ENCODE measurements at places on chromosomes 4 and X.

DNA sequence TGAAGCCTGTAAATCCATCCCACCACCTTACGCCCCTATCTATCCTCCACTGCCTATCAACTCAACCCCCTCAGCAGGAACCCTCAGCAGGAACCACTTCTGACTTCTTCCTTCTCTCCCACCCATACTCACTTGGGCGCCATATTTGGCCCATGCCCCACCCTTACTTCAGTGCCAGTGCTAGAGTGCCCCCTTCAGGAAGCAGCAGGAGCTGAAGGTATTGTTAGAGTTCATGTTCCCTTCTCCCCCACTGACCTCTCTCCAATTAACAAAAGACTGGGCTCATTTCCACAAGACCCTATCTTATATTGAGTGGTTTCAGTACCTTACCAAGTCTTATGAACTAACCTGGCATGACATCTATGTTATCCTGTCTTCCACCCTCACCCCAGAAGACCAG lies 363.1 kb upstream of the SLIT2 start:
- no peak for DNase-seq

DNA sequence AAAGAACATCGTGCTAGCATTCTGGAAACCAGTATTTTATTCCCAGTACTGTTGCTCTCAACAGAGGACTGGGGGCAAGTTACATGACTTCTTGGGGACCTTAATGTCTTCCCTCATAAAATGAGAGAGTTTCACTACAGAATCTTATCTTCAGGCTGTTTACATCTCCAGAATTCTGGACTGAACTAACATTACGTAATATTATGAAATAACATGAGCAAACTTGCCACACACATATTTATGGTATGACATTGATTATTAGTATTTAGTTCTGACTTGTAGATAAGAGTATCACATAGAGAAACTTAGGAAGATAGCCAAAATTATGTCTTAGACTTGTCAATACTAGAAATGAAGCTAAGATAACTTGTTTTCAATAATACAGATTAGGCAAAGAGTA lies 68.0 kb downstream of the NFKB1 start:
- DNase-seq = no peak

DNA sequence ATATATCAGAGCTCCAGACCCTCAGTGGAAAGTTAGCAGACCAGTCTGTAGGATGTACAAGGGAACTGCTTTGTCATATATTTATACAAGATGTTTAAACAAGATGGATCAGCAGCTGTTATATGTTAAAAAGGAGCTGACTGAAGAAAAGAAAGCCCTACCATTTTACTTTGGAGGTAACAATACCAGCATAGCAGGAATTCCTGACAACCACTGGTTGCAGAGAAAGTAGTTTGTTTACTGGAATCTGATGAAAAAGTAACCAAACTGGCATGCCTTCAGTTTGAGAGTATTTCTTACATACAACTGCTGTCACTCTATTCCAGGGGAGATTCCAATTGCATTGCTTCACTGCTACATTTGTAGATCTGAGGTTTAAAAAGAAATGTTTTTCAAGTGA lies 49.5 kb upstream of the GABRQ start:
- no peak for DNase-seq

DNA sequence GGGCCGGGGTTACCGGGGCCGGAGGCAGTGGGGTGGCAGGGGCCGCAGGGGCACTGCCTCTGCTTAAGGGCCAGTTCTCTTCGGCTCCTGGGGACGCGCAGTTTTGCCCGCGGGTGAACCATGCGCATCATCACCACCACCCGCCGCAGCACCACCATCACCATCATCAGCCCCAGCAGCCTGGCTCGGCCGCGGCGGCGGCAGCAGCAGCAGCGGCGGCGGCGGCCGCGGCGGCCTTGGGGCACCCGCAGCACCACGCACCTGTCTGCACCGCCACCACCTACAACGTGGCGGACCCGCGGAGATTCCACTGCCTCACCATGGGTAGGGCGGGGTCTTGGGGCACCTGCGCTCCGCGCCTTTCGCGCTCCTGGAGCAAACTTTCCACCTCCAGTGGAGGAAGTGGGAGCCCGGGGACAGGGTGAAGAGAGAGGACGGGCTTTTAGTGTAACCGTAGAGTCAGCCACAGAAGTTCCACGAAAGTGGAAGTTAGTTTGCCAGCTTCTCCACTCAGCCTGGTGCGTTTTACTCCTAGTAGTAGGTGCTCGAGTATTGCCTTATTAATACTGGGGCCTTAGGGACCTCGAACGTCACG lies 729 bp downstream of the GSX2 start:
- DNase-seq = no peak

GRCh38 chr4:145099653-145100052 lies 1.5 kb downstream of the ABCE1 start:
- peak; percentile 63 for DNase-seq

GRCh38 chrX:134735015-134735414 lies 76.7 kb upstream of the PLAC1 start:
- DNase-seq = no peak

DNA sequence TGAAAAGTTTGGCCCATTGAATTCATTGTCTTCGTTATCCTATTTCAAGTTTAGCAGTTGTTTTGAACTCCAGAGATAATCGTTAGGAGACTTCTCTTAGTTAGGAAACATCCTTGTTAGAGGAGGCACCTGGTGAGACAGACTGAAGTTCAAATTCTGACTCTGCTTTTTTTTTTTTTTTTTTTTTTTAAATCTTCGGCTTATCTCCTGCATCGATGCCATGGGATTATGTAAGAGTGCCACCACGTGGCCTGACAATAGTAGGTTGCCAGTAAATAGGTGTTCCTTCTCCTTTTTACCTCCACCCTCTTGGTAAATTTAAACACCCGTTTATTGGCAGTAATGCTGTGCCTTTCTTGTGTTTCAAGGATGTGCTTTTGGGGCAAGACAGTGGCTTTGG lies 149.3 kb downstream of the SOWAHB start:
- DNase-seq = no peak

GRCh38 chr4:138158746-138159297 lies 83.3 kb downstream of the SLC7A11 start:
- no peak for DNase-seq

- peak; percentile 71 for DNase-seq
These were observed 73.0 kb upstream of the PJA1 start for GRCh38 chrX:69238114-69238886.

DNA sequence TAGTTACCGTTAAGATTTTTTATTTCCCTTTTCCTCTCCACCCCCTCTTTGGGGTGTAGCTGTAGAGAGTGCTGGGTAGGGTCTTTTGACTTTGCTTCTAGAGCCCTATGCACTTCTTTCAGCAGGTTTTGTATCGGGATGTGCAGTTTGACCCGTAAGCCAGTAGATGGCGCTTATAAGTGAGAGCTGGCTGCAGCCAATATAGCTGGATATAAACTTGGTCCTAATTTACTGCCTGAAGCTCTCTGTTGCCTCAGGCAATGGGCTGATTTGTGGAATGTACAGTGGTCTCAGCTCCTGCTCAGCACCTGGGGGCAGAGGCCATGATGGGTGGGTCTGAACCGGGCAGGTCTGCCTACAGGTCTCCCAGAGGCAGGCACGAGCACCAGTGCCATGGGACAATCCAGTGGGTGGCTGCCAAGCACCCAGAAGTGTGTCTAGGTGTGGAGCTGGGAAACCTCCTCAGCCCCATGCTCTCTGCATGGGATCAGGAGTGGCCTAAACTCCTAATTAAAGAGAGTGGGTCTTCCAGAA lies 146.5 kb downstream of the SPANXN1 start:
- no peak for DNase-seq

DNA sequence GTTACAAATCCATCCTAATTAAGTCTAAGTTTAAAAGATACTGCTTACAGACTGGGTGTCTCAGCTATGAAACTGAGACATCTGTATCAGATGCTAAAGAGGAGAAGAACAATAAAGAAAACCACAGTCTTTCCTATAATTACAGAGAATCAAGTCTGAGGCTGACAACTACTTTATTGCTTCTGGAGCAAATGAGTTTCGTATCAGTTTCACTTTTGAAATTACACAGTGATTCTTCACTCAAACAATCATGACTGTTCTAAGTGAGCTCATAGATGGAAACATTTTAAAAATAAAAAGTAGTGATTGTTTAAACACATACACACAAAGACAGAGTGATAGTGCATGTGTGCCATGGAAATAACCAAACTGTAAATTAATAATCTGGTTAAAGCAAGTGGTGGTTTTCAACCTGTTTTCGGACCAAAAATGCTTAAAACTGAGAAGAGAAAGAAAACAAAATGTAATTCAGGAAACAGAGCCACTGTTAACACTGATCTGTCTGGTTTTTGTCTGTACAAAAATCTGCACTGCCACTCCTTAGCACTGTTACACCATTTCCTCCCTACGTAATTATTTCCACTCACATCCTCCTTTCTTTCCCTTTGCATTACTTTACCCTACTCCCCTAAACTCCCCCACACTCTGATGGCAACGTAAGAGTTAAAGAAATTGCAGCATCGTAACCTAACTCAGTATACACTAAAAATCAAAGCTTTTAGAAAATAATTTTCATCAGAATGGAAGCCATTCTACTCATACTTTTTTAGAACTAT lies 12.5 kb downstream of the RFC1 start:
- peak; percentile 71 for DNase-seq

DNA sequence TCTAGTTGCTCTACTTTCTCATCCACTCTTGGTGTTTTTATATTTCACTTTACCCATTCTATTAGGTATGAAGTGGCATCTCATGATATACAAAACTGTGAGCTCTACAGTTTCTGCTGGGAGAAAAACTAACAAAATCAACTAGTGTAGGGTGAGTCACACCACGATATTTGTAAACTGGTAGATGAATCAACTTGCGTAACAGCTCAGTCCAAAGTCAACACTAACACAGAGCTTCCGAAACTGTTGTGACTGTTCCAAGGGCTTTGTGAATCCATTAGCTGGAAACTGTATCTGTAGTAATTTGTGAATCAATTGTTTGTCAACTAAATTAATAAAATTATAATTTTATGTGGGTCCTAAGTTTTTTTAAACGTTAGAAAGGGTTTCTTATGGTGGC lies 119.8 kb upstream of the TSPAN5 start:
- DNase-seq = no peak

DNA sequence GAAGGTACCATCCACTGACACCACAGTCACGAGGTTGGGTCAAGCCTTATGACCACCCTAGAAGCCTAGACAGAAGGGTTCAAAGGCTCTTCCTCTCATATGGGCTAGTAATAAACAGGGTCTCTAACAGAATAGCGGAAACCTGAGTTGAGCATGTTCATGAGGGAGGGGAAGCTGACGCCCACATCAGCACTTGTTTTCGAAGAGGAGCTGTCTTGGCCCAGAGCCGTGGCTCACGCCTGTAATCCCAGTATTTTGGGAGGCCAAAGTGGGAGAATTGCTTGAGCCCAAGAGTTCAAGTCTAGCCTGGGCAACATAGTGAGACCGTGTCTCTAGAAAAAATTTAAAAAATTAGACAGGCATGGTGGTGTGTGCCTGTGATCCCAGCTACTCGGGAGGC lies 21.5 kb upstream of the TMSB4X start:
- no peak for DNase-seq

DNA sequence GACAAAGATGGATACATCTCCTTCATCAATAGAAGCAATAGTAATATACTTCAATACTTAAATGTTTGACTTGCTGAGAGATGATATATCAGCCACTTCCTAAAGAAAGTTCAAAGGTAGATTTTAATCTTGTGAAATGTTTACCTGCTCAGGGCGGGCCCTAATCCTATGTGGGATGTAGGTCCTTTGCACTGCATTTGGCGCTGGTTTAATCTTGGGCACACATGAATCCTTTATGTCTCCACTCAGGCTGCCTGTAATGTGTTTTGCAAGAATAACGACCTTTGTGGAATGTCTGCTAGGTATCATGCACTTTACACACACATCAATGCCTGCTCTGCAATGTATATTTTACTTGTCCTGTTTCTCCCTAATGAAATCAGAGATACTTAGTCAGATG lies 368.7 kb downstream of the GBA3 start:
- DNase-seq = no peak

DNA sequence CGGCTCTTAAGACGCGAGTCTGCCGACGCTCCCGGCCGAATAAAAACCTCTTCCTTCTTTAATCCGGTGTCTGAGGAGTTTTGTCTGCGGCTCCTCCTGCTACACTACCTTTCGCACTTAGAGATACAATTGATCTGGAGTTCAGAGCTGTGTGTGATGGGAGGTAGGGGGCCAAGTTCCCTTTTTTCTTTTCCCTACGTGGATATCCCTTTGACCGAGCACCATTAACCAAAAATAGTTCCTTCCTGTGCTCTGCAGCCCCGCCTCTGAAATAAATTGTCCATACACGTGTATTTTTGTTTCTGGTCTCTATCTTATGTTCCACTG lies 555 bp upstream of the PGM2 start:
- DNase-seq = peak; percentile 57

- peak; percentile 3 for DNase-seq
These were observed 247.9 kb upstream of the EPHA5 start for GRCh38 chr4:65918212-65918611.

DNA sequence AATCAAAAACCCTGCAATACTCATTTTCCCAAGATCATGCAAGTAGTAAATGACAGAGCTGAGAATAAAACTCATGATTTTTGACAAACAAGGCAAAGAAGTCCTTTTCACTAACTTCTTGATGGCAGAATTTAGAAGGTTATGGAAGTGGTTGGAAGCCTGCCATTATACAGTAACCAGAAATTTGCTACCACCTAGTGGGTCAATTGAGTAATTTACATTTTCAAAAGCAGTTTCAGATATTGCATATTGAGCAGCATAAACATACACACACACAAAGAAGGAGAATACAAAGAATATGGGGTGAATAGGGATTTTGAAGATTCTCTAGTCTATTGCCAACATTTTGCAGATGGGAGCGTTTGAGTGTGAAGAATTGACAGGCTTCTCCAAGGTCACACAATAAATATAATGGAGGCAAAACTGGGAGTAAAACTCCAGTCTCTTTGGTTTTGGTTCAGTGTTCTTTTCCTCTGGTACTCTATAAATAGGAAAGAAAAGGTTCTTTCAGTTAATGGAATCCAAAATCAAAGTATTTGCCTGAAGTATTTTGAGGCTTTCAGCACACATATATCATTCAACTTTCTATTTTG lies 70.2 kb downstream of the GC start:
- DNase-seq = peak; percentile 59

DNA sequence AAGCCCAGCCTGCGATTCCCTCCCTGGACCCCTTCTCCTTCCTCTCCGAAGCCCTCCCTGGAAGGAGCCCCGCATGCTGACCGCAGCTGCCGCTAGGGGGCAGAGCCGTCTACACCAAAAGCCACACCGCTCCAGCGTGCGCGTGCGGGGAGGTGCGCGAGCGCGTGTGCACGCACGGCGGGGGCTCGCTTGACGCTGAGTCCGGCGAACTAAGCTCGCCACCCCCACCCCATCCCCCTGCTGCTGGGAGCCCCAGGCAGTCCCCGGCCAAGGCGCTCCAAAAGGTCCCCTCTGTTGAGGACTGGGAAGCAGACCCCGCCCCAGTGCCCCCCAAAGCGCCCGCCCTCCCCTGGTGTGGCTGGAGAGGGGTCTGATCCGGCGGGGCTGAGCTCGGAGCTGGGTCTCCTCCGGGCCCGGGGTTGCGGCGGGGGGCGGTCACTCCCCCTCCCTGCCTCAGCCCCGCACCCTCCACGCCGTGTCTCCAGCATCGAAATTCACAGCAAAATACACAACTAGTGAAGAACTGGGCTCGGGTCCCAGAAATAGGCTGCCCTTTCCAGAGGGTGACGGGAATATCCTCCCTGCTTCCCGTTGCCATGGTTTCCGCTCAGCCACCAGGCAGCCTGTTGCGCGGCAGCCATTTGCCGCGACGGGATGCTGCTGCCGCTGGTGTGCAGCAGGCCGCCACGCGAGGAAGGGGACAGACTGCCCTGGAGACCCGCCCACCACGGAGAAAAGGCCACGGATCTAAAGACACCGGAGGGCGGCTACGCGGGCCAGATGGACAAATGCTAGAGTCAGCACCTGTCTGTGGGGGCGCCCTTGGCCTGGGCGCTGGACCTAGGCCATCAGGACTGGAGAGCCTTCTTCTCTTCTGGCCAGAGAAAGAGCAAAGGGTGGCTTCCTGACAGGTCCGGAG lies 11.2 kb upstream of the CCNQ start:
- peak; percentile 47 for DNase-seq

All from pons (tissue), 1 donor.